ENCODE measurements at places on chromosomes 5 and 9. TPM values are rescaled to one million over a fixed set of nuclear protein-coding genes. Genes with fewer than 3 reads are reported as not detected.

DNA sequence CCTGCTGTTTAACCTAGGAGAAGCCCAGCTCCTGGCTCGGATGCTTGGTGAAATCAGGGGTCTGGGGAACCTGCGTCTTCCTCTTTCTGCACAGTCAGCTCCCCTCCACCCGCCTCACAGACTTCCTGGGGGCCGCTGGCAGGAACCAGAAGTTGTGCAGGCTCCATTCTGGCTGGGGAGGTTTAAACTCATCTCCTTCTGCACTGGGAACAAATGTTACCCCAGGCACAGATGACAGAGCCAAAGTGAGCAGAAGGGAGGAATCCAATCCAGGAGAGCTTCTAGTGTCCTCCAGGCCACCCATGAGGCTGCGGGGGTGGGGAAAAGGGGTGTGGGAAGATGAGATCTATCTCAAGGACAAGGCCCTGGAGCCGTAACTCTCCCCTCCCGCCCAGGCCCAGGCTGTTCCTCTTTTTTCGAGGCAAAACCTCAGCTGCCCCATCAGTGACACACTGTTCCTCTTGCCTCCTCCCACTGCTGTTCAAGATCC lies 31.2 kb downstream of the KCNMB1 start:
- H3K36me3 ChIP-seq, result no peaks in the 10 kb centered on the region
- DNase-seq, result peak; percentile 72
- H3K27me3 ChIP-seq, result peaks cover 6% of the 10 kb centered on the region
- H3K4me3 ChIP-seq, result no peak overlapping the region
- peaks cover 67% of the 10 kb centered on the region for H3K4me1 ChIP-seq
- H3K27ac ChIP-seq, result no peak overlapping the region

The SOHLH1 gene
- total RNA-seq, result not detected

GRCh38 chr5:178624631-178625546 lies 2.0 kb downstream of the CLK4 start:
- H3K27ac ChIP-seq, result no peak overlapping the region
- H3K4me1 ChIP-seq, result peaks cover 29% of the 10 kb centered on the region
- peak overlapping the region; percentile 75 for H3K4me3 ChIP-seq
- no peaks in the 10 kb centered on the region for H3K36me3 ChIP-seq
- H3K27me3 ChIP-seq, result no peaks in the 10 kb centered on the region

The ZNF658 gene
- total RNA-seq, result 2.1 TPM

GRCh38 chr5:139901251-139901575 lies 105.6 kb downstream of the PSD2 start:
- H3K36me3 ChIP-seq, result no peaks in the 10 kb centered on the region
- H3K4me3 ChIP-seq, result no peak overlapping the region
- H3K27me3 ChIP-seq, result peaks cover 34% of the 10 kb centered on the region
- no peak overlapping the region for H3K27ac ChIP-seq
- no peak for DNase-seq

The LAMC3 gene
- 0.21 TPM for total RNA-seq

Data from tibial nerve (tissue), 4 donors.